Muscle of arm (tissue), 14 donors: ENCODE measurements at places on chromosomes 2 and 18.

- no peak for DNase-seq
Observed at GRCh38 chr2:41859615-41860514, 188.0 kb upstream of the PKDCC start.

DNA sequence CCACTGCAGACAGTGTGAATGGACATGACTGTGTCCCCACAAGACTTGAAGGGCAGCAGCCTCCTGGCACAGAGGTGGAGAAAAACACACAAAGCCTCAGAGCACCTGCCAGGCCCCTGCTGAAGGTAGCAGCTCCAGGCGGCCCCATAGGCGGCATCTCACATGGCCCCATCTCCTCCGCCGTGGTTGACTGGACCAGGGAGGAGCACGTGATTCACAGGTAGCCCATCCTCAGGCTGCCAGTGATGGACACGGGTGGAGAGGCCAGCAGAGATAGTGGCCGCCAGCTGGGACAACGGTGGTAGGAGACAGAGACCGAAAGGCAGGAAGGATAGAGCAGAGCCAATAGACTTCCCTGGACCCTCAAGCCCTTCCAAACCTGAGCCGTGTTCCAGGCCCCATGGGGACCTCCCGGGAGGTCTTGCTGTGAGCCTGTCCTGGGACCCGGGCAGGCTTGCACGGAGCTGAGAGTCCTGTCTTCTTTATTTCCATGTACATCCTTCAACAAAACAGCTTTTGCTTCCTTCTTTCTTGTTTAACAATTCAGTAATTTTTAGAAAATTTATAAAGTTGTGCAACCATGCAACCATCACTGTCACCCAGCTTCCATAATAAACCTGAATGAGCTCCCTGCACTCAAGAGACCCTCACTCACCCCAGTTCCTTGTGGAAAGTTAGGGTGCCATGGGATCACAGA lies 26.9 kb downstream of the GPR55 start:
- DNase-seq, result no peak

GRCh38 chr2:104412384-104412783 lies 441.5 kb upstream of the POU3F3 start:
- peak; percentile 15 for DNase-seq

DNA sequence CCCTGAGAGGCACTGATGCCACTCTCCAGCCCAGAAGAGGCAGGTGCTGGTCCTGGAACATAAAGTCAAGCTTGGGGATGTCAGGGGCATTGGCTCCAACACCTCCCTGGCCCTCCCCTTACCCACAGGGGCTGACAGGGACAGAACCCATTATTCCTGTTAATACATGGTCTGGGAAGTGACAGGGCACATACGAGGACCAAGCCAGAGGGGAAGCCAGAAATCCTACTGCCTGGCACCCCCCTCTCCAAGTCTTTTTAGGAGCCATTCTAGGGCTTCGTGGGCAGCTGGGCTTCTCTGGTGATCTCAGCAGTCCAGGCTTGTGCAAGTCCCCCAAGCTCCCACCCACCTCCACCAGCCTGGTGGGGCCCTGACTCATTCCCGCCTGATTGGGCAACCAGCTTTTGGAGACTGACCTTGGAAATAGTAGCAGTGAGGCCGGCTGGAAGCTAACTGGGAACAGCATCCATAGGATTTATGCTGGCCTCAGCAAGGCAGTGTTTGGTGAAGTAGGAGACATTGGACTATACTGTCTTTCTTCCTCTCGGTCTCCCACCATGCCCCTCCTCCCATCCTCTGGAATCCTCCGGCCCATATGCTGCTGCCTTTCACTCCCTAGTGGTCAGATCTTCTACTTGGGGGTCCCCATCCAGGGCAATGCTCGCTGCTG lies 86.4 kb upstream of the HK2 start:
- no peak for DNase-seq

- DNase-seq, result no peak
Observed at GRCh38 chr2:203809084-203809521, 58.5 kb upstream of the CTLA4 start.

DNA sequence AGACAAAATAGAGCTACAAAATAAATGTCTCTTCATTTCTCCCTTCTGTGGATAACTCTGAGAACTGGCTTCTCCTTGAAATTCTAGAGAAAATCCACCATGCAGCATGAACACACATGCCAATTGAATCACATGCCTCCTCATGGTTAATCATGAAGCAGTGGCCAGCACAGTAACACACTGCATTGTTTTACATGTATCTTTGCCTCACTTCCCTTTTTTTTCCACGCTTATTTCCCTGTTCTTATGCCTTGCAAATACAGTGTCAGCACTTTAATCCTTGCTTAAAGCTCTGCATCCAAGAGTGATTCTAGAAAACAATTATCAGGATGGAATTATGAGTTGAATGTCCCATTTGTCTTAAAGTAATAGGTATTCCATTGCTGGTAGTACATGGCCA lies 50.3 kb upstream of the ZBTB7C start:
- no peak for DNase-seq

- DNase-seq, result no peak
Observed at GRCh38 chr2:198490748-198491147, 686.4 kb downstream of the PLCL1 start.

- no peak for DNase-seq
Observed at GRCh38 chr2:204663816-204664425, 118.6 kb downstream of the PARD3B start.
